ENCODE measurements at places on chromosomes 12 and 14. TPM values are rescaled to one million over a fixed set of nuclear protein-coding genes. Genes with fewer than 3 reads are reported as not detected.

FBLN5 gene
- 39.4 TPM for total RNA-seq

SRRM4 gene
- total RNA-seq, result not detected

ENDOU gene
- total RNA-seq, result 0.89 TPM

TAS2R46 gene
- 5.4 TPM for total RNA-seq

GSC gene
- not detected for total RNA-seq

CLEC9A gene
- 0.57 TPM for total RNA-seq

KLHDC1 gene
- 9.8 TPM for total RNA-seq

- DNase-seq, result no peak
These were observed 18.9 kb downstream of the PYROXD1 start for GRCh38 chr12:21456291-21456780.

DNA sequence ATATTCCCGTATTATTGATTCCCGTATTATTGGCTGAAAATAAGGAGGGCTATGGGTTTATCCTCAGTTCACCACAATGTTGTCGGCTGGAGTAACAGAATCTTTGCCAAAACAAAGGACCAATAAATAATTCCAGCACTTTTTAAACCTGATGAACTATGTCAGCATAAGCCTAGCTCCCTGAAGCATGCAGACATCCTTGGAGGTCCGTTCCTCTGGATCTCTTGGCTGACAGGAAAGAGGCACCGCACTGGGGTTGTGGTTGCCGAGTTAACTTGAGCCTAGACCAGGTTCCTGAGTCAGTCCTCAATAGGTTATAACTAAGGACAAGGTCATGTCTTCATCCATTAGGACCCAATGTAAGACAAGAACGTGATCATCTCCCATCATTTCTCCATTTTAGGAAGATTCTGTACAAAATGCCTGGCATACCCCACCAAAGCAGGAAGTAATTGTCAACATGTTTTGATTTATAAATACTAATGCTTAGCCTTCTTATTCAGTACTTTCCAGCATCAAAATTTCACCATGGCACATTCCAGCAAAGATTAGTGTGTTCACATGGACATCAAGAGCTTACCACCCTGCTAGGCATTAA, 36.6 kb downstream of the NID2 start:
- DNase-seq, result no peak

DNA sequence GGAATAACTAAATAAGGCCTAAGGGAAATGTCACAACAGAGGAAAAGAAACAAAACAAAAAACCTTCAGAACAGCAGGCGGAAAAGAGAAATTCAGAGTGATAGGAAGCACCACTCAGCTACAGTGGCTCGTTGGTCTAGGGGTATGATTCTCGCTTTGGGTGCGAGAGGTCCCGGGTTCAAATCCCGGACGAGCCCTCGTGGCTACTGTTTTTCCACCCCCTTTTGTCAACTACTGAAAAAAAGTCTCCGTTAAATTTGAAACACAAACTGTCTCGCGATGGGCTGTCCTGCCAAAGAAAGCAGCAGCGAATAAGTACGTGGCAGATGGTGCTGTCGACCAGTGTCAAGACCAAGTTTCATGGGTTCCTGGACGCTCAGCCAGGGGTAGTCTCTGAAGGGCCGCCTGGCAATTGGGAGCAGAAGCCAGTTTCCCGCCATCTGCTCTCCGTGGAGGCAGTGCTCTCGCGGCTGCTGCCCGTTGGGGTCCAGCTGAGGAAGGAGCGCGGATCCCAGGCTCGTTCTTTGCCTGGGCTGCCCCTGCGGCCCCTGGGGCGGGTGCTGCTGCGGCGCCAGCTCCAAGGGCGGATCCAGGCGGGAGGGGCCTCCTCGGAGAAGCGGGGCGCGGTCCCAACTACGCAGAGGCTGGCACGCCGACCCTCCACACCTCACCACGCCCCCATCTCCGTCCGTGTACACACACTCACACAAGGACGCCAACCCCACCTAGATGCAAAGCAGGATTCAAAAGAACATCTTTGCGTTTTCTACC, at the start of gene RNASE4:
Gene RNASE4 (plus strand): TSS at position 670 of the 771 bp plus-strand sequence. CDS start 14,812 bp downstream, outside the sequence.
- DNase-seq, result peak; percentile 83

GRCh38 chr14:60488175-60488574, 2.3 kb upstream of the C14orf39 start:
- no peak for DNase-seq
